Stomach (tissue), 19 donors: ENCODE measurements at places on chromosomes 1 and 21. TPM values are rescaled to one million over a fixed set of nuclear protein-coding genes. Genes with fewer than 3 reads are reported as not detected.

Gene OVAAL
- not detected for total RNA-seq

GRCh38 chr1:190124068-190124467 lies 353.6 kb downstream of the BRINP3 start:
- no peak for DNase-seq

- peak; percentile 58 for DNase-seq
Observed at GRCh38 chr1:207454046-207454964, at the start of gene CR2. Gene CR2, plus strand, starts transcription at chr1:207454328. Its CDS starts 91 bp downstream, at chr1:207454419.

Gene TMPRSS15
- not detected for total RNA-seq

DNA sequence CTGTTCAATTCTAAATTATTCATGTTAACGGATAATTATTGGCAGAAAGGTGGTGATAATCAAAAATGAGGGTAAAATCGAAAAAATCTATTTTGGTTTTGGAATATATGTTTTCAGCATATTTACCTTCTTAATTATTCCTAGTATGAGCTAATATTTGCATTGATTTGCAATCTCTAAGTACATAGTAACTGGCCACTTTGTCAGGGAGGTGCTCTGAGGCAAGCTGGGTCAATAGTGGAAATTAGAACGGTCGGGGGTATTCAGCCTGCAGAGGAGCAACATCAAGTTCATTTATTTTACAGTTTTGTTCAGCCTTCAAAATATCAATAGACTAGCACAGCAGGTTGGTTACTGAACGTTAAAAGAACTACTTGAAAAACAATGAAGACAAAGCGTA lies 1.8 kb downstream of the OTUD7B start:
- peak; percentile 57 for DNase-seq

DNA sequence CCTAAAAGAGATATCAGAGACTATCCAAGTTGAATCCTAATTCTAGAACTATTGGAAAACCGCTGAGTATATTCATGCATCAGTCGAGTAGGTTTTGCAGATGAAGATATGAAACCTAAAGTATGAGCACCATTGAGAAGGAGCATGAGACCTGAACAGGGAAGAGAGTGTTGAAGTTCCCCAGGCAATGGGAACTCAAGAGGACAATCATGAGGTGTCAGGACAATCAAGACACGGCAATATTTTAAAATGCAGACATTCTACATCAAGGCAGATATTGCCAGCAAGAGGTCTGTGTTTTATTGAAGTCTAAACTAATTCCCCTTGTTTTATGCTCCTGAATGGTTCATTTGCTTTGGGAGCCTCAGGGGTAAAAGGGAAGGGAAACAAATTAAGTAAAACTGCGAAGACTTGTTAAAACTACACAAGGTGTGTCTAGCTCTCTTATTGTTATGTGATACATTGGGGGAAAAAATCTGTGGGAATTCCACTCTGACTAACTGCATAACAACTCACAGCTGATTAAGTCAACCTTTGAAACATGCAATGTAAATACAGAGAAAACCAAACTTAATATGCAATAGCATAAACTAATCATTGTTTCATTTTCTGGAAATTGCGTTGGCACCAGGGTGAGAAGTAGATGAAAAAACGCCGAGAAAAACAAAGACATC lies 347.9 kb upstream of the ADGRL2 start:
- peak; percentile 43 for DNase-seq

Gene VANGL2
- total RNA-seq = 5.3 TPM

DNA sequence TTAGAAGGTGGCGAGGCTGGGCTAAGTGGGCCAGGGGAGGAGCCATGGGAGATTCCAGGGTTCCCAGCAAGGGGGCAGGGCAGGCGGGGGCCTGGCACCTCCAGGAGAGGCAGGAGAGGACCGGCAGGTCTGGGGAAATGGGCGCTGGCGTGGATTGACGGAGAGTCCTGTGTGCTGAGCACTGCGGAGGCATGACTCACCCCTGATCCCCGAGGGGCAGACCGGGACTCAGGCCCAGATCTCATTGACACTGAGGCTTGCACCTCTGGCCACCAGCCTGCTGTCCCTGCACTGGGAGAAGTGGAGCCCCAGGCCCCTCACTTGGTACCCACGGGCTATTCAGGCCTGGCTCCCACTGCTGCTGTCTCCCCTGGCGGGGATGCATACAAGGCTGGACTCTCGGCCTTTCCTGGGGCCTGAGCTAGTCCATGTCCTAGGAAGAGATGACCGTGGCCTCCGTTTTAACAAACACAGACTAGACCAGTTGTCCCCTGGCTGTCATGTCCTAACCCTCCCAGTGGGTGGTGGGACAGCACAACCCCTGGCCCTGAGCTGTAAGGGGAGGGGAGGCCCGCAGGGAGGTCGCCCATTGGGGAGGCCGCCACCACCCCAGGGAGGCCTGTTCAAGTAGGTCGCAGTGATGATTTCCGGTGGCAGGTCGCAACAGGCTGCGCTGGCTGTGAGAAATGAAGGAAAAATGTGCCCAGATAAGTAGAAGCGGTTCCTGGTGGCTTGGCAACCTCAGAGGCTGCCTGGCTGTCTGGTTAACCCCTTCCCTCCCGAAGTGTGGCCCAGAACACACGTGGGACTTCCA lies 39.7 kb downstream of the RIPK4 start:
- peak; percentile 80 for DNase-seq

DNA sequence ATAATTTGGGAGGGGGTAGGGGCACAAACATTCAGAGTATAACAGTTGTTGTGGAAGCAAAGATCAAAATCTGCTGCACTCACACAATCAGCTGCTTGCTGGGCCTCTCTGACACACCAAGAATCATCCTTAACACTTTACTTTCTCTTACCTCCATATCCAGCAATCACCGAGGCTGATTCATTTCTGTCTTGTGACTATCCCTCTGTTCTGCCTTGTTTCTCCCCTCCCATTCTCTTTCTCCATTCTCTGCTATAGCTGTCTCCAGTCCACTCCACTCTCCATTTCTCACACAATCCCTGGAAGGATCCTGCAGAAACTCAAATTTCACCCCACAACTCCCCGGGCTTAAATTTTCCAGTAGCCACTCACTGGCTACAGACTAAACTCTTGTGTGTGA lies 91.8 kb upstream of the NGF start:
- no peak for DNase-seq

Gene PTCH2
- not detected for total RNA-seq

Gene INAVA
- 67.4 TPM for total RNA-seq

Gene CSMD2
- total RNA-seq = not detected

DNA sequence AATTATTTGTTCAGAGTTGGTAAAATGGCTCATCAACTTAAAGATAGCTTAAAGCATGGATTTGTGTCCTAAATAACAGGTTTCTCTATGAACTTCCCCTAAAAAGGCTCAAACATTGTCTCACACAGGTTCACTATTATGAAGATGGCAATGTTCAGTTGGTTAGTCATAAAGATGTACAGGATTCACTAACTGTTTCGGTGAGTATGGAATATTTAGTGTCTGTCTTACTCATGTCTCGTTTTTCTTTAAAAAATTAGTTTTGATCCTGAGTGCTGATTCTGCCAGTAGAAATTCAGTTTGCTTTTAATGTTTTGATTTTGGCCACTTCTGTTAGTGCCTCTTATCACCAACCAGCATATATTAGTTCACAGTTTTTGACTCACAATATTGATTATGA lies 7.5 kb upstream of the MOV10 start:
- no peak for DNase-seq

Gene CYP4B1
- 5.3 TPM for total RNA-seq

Gene LCE1B
- total RNA-seq = not detected

DNA sequence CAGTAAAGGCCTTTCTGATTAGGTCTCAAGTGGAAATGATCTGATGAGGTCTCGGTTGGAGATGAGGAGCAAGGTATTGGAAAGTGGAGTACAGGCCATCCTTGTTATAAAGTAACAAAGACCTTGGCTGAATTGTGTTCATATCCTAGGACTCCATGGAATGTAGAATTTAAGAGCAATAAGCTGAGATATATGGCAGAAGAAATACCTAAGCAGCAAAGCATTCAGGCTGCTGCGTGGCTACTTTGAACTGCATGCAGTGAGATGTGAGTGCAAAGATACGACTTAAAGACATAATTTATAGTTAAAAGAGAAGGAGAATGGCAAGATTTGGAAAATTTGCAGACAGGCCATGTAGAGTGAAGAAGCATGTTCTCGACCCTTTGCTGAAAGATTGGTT lies 11.2 kb upstream of the XPR1 start:
- no peak for DNase-seq

Gene ZFYVE9
- 17.8 TPM for total RNA-seq

DNA sequence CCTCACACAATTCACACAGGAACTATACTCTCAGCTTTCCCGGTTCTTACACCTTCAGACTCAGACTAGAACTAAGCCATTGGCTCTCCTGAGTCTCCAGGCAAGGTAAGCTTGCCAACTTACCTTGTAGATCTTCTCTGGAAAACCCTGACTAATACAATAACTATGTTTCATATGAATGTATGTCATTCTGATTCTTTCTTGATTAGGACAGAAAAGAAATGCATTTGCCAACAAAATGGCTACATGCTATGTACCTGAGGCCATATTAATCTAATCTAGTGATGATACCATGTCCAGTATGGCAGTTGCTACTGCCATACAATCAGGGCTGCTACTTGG lies 9.8 kb upstream of the ZSWIM5 start:
- no peak for DNase-seq

Gene RNU1-2
- total RNA-seq = under 0.01 TPM

DNA sequence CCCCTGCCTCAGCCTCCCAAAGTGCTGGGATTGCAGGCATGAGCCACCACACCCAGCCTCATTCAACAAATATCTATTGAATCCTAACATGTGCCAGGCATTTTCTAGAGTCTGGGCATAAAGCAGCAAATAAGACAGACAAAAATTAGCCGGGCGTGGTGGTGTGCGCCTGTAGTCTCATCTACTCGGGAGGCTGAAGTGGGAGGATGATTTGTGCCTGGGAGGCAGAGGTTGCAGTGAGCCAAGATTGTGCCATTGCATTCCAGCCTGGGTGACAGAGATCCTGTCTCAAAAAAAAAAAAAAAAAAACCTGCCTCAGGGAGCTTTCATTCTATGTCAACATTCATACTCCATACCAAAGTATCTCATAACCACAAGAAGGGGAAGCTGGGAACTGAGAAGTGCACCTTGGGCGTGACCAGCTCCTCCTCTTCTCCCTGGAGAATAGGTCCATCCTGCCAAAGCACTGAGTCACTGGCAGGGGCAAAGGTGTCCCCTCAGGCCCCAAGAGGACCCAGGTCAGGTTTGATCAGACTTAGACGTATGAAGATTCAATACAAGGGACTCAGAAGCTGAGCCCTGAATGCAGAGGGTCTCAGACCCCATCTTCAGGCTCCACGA lies 36.8 kb upstream of the PPP1R15B start:
- no peak for DNase-seq

GRCh38 chr1:153358691-153358975 lies 979 bp downstream of the S100A9 start:
- no peak for DNase-seq

Gene OR2T2
- not detected for total RNA-seq

Gene ETV3L
- total RNA-seq = not detected

DNA sequence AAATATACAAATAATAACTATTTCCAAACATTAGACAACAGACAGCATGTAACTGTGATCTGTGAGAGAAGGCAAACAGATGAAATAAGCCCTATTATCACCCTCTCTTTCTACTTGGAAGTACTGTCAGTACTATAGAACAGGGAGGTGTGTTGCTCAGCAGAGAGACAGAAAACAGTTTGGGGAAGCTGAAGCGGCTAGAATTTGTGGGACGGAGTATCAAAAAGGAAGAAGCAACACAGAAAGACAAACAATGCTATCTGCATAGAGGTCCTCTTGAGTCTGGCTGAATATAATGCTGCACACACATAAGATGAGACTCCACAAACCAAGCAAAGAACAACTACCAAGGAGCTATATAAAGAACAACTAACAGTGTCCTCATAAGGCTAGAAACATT lies 59.4 kb downstream of the ZZZ3 start:
- no peak for DNase-seq

- no peak for DNase-seq
Observed at GRCh38 chr1:81142099-81142826, 658.5 kb upstream of the ADGRL2 start.

DNA sequence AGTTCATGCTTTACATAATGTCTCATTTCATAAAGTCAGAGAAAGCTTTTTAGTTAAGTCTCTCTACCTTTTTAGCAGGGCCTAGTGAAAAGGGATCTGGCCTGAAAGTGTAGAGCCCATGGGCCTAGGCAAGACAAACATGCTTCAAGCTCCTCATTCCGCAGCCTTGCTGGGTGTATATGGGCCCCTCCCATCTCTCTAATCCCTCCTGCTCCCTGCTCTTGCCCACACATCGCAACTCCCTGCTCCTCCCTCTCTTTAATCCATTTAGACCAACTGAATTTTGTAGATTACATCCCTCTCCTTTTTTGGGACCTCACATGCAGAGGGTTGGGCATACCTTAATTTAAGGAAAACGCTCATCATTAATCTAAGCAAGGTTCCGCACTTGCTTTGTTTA lies 42.3 kb upstream of the CCDC190 start:
- no peak for DNase-seq

- peak; percentile 90 for DNase-seq
Observed at GRCh38 chr21:42474043-42474831, 21.8 kb downstream of the RSPH1 start.
